Muscle of leg (tissue), 16 donors: ENCODE measurements at places on chromosomes 5 and 9. TPM values are rescaled to one million over a fixed set of nuclear protein-coding genes. Genes with fewer than 3 reads are reported as not detected.
A peak's percentile ranks its signal among the peaks of the same experiment; 100 is the strongest.

Gene ARHGEF39
- 3.9 TPM for polyA plus RNA-seq

Gene PCDHB5
- 3.4 TPM for polyA plus RNA-seq

Gene KIF20A
- 25.8 TPM for polyA plus RNA-seq

GRCh38 chr5:94503677-94504076 is 114.7 kb downstream of the KIAA0825 start:
- DNase-seq = peak; percentile 23

- no peak for DNase-seq
Measured at GRCh38 chr5:39948341-39948740, 523.6 kb upstream of the DAB2 start.

DNA sequence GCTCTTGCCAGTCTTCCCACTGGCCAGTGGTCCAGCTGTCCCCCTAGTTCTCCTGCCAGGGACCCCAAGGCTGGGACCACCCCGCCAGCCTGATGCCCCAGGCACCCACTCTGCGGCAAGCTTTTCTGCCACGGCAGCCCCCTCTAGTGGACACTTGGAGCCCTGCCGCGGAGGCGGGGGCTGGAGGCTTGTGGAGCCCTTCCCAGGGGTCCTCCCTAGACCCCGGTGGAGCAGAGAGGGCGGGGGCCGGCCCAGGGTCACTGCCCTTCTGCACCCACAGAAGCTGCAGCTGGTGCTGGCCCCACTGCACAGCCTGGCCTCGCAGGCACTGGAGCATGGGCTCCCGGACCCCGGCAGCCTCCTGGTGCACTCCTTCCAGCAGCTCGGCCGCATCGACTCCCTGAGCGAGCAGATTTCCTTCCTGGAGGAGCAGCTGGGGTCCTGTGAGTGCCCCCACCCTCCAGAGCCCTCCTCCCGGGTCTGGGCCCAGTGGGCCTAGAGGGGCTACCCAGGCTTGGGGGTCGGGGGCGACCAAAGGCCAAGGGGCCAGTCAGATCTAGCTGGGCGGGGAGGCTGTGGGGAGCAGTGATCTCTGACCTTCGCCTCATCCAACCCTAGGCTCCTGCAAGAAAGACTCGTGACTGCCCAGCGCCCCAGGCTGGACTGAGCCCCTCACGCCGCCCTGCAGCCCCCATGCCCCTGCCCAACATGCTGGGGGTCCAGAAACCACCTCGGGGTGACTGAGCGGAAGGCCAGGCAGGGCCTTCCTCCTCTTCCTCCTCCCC is 9.1 kb downstream of the EGFL7 start:
- no peak for DNase-seq

DNA sequence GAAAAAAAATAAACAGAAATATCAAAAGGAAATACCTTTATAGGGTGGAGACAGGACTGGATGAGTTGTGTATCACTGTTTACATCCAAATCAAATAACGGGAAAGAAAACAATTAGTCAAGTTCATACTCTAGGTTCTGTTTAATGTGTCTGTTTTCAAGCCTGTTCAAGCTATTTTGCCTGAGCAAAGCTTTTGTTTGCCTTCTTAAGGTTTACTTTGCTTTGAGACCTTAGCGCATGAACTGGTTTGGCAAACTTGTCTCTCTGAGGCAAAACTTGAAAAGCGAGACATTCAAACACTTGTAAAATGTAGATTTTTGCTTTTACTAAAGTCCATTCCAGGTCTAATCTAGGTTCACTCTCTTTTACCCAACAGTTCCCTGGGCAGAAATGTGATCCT is 174.1 kb upstream of the RFX3 start:
- DNase-seq = no peak

Gene CTNND2
- 1.0 TPM for polyA plus RNA-seq

- peak; percentile 63 for DNase-seq
Measured at GRCh38 chr5:56147659-56148230, 85.4 kb downstream of the ANKRD55 start.

- DNase-seq = no peak
Measured at GRCh38 chr5:14211818-14212803, 69.0 kb downstream of the TRIO start.

Gene IFNA21
- not detected for polyA plus RNA-seq

DNA sequence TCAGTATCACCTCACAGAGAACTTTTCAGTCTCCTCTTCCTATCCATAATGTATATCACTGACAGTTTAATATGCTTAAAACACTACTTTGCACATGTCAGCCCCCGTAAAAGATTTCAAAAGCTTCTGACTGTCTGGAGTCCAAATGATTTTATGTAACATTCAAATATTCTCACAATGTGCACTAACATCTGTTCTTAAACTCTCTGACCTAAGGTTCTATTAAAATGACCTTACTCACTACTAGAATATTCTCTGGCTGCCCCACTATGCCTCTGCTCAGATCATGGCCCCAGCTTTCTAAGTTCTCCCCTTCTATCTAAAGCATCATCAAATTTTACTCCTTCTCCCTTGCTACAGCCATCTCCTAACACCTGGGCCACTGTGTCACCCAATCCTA is 52.5 kb downstream of the AP3B1 start:
- DNase-seq = no peak

Gene CDKN2B
- 0.43 TPM for polyA plus RNA-seq

- DNase-seq = no peak
Measured at GRCh38 chr9:38652044-38652443, 31.6 kb upstream of the ANKRD18A start.

DNA sequence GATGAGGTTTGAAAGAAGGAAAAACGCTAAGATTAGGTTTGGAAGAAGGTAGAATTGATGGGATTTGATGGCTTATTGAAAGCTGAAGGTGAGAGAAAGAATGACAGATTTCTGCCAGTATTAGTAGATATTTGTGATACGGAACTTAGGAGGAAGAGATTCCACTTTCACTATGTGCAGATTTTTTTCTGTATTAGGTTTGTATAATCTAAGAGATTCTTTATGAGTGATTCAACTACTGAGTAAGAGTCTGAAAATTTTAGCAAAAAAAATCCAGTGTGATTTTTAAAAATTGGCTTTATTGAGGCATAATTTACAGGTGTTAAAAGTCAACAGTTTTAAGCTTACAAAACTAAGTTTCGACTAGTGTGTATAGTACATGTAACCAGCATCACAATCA is 54.1 kb downstream of the AP3S1 start:
- DNase-seq = no peak

DNA sequence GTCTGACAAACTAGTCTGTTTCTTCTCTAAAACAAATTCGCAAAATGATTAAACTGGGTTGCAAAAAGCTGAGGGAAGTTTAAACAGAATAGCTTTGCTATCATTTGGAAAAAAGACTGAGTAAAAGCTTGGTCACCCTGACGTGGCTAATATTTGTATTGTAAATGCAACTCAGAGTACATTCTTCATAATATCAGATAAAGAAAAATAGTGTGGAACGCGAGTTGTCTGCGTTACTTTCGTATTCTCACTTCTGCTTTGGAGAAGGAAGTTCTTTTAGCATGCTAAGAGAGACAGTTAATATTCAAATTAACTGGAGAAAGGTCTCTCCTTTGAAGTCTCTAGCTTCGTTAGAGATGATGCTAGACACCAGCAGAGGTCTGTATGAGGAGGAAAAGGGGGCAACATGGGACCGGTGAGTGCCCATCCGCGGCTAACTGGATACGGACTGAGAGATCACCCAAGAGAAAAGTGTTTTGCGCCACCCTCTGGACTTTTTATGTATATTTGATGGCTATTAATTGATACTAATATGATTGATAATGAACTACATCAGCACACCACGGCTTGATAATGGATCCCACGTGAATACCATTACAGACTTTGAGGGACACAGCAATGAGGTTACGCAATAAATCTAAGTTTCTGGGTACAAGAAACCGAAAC is 2.9 kb upstream of the CNTRL start:
- peak; percentile 63 for DNase-seq

Gene RMRP
- polyA plus RNA-seq = not detected

Gene TEX48
- not detected for polyA plus RNA-seq

- peak; percentile 58 for DNase-seq
Measured at GRCh38 chr5:59246145-59246869, 647.2 kb downstream of the PDE4D start.

DNA sequence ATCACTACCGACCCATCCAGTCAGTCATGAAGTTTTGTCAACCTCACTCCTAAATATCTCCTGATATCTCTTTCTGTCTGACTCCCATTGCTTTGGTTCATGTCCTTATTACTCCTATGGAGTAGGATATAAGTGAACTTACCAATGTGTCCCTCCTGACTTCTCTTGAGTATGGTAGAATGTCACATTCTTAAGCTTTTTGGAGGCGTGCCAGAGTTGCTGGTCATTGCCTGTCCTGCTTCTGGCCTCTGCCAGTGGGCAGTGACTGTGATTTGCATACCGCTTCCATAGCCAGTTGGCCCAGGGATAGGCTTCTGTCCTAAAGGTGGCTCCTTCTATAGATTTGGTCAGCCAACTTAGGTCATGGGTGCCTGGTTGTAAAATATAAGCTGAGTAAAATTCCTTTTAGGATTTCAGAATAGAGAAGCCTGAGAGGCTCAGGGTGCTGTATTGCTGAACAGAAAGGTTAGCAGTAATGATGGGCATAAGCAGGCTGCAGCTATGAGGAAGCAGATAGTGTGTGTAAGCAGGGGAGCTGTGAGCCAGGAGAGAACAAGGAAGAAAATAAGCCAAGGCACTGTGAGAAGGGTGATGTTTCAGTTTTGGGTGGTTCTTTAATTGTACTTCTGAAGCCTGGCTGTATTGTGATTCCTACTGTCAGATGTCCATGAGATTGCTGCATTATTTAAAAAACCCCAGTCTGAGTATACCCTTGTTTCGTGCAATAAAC is 16.1 kb upstream of the MARCHF3 start:
- DNase-seq = no peak

GRCh38 chr9:68721666-68722330 is 16.8 kb downstream of the PIP5K1B start:
- no peak for DNase-seq

Gene SYNPO
- 25.6 TPM for polyA plus RNA-seq

GRCh38 chr9:34034698-34035065 is 14.0 kb downstream of the UBAP2 start:
- no peak for DNase-seq

DNA sequence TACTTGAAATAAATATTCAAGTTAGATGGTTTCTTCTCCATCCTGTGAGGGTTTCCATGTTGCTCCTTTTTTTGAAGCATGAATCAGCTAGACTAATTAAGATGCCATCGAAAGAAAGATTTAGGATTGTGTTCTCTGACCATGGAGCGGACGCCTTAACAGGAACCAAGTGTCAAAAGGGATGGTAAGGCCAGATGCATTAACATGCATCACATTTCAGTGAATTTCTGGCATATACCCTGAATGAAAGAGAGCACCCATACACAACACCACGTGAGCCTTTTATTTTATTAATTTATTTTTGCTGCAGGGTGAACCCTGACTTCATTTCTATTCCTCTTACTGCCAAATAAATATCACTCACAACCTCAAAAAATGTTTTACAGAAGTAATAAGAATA is 1045.3 kb upstream of the ARRDC3 start:
- no peak for DNase-seq

GRCh38 chr9:89880721-89881120 is 275.9 kb downstream of the GADD45G start:
- DNase-seq = no peak

- DNase-seq = peak; percentile 49
Measured at GRCh38 chr5:125526966-125527365, 780.5 kb upstream of the ZNF608 start.

DNA sequence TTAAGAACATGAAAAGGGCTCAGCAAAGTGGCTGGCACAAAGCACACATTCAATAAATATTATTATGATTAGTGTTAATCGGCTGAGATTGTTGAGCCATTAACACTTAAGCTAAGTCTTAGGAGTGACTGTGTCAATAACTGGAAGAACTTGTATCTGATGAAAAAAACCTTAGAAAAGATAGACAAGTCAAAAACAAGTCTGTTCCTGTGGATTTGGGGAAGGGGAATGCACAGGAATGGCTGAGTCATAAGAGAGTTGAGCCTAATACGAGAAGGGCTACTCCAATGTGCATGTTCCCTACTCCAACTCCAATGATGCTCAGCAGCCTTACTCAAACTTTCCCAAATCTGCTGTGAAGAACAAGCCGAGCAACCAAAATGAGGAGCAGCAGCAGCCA is 53.9 kb downstream of the MED27 start:
- DNase-seq = no peak
